HuH-7.5 (cell line): ENCODE measurements at places on chromosomes 4 and X.

- no peak for DNase-seq
Observed at GRCh38 chrX:40897718-40898270, 162.5 kb upstream of the MED14 start.

DNA sequence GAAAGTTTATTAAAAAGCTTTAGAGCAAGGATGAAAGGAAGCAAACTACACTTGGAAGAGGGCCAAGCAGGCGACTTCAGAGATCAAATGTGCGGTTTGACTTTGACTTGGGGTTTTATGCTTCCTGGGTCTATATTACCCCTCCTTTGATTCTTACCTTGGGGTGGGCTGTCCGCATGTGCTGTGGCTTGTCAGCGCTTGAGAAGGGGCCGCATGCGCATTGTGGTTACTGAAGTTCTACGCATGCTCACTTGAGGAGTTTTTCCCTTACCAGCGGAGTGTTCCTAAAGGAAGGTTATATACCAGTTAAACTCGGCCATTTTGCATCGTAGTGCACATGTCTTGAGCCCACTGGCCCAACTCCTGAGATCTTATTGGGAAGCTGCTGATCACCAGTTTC, 9.9 kb downstream of the ZNF157 start:
- no peak for DNase-seq

DNA sequence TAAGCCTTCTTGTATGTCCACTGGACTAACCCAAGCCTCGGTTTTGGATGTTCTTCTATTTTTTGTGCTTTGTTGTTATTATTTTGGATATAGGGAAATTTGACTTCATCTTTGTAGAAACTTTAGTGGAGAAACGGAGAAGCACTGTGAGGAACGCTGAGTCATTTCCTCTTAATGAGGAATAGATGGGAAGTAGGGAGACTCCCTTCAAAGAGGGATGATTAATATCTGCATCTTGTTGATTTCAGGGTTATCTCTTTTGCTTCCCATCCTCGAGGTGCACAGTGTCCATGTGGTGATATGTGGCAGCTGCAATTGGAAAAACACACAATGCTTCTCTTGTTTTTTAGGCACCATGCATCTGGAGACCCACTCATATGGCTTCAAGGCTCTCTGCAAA, 1147.9 kb downstream of the NLGN4X start:
- DNase-seq = no peak

DNA sequence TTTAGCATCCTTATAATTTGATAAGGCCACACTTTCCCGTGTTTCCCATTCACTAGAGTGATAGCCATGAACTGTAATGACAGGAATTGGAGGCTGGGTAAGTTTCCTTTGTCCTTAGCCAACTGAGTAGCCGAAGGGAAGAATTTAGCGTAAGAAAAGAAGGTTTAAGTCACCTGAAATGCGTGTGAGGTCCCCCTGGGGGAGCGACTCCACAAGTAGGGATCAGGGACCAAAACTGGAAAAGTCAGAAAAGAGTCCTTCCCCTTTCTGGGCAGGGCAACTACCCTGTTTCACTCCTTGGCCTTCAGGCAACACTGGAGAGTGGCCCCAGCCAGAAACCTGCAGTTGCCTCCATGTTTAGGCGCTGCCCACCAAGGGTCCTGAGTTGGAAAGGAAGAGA, 81.6 kb upstream of the MED14 start:
- DNase-seq = no peak

GRCh38 chr4:3307486-3307885, 14.7 kb downstream of the RGS12 start:
- DNase-seq = no peak

DNA sequence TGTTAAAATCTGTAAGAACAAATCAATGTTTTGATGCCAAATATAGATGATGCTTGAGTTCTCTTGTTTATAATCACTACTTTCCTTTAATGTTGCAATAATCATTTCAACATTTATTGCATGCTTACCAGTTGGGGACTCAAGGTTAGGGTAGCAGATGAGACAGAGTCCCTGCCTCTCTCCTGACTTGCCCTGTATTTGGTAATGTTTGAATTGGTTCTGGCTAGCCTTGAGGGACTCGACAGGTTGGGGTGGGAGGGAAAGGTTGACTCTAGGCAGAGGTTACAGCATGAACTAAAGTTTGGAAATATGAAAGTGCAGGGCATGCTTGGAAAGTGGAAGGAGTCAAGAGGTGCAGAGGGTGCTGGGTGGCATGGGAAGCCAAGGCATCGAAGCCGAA, 2.0 kb downstream of the SEC24B start:
- no peak for DNase-seq

- no peak for DNase-seq
Observed at GRCh38 chrX:344371-344901, 25.8 kb upstream of the GTPBP6 start.

DNA sequence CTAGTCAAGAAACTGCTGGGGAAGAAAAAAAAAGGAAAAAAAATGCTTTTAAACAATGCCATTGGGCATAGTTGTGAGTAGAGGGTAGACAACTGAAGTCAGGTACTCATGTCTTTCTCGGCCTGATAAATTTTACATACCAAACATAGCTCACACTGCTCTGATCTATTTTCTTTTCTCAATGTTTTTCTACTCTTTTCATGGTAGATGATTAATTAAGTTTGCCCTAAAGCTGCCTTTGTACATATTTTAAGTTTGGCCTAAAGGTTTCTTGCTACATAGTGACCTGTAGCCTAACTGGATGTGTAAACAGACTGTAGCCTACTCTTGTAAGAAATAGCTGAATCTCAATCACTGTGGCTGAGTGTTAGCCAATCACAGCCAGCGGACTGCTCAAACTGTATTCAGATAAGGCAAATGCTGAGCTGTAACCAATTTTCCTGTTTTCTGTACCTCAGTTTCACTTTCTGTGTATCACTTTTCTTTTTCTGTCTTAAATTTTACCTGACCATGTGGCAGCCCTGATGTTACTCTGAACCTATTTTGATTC, 121.0 kb downstream of the PCDH10 start:
- DNase-seq = no peak

DNA sequence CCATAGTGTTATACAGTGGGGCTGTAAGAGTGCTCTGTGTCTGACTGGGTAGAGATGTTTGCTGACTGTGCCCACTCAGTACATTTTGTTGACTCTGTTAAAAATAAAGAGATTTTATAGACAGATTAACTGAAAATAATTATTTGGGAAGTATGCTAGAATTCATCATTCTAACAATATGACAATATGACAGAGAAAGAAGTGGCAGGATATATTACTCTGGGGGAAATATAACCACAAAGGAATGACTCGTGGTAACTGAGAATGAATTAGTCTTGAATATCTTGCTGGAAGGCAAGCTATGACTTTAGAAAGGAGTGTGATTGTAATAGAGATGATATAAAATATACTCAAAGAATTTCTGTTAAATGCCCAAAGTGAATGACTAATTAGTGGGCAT, 46.8 kb downstream of the TMEM165 start:
- no peak for DNase-seq

GRCh38 chr4:83905952-83906351, 370.0 kb downstream of the GPAT3 start:
- no peak for DNase-seq

- no peak for DNase-seq
Observed at GRCh38 chr4:184845367-184846021, 19.7 kb upstream of the ACSL1 start.

DNA sequence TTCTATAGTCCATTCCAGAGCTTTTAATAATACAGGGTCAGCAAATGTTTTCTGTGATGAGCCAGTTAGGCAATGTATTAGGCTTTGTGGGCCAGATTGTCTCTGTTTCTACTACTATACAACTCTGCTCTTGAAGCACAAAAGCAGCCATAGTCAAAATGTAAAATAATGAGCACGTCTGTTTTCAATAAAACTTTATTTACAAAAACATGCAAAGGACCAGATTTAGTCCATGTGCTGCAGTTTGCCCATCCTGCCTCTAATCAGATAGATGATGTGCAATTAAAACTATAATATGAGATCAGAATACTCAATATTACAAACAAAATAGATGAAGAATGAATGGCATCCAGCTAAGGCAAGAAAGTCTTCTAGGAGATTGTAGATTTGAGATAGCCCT, 127.8 kb upstream of the FRMPD4 start:
- no peak for DNase-seq
